MCF 10A (cell line): ENCODE measurements at places on chromosomes 6 and 20. TPM values are rescaled to one million over a fixed set of nuclear protein-coding genes. Genes with fewer than 3 reads are reported as not detected.
A peak's percentile ranks its signal among the peaks of the same experiment; 100 is the strongest.

DNA sequence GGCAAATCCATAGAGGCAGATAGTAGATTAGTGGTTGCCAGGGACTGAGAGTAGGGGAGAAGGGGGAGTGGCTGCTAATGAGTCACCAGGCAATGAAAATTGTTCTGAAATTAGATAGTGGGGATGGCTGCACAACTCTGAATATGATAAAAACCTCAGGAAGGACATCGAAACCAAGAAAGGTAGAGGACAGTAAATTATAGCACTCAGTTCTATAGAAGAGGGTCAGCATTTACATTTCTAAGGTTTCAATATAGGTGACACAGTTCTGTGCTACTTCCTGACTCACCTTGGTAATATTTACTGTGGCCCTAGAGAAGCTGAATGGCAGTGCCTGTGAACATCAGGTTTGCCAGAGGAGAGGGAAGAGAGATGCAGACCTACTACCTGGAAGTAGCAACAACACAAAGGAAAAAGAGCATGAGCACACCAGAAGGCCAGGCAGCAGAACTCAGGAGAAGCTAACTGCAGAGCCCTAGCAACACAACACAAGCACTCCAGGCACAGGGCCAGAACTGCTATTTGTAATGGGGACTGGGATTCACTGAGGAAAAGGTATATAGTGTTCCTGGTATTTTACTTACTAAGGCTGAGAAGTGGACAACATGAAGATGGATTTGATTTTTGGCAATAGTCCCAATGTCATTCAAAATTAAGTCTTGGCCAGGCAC is 75.9 kb downstream of the PLCG1 start:
- DNase-seq: peak; percentile 24

DNA sequence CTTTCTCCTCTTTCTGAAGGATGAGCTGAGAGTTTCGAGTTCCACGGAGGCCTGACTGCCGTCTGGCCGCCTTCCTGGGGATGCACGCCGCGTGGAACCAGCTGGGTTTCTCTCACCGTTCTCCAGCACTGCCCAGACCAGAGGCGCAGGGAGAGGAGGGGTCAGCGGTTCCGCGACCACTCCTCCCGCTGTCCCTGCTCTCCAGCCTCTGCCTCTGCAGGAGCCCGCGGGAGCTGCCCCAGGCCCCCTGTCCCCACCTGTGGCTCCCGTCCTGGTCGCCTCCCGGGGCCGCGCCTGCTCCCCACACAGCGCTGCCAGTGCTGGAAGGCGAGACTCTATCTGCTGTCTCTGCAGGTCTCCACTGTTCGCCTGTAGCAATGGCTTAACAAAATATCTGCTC is 106.8 kb upstream of the AFDN start:
- DNase-seq: no peak

Gene NHLRC1
- total RNA-seq: not detected in 2 replicates

Gene PAK5
- total RNA-seq: not detected in 2 replicates

Gene CST3
- 303 and 315 TPM in 2 replicates for total RNA-seq

GRCh38 chr6:105515054-105515453 is 112.2 kb upstream of the PREP start:
- no peak for DNase-seq
